ENCODE measurements at places on chromosomes 3 and 15. TPM values are rescaled to one million over a fixed set of nuclear protein-coding genes. Genes with fewer than 3 reads are reported as not detected.

PLD1 gene
- total RNA-seq: 0.94 TPM

APBA2 gene
- 19.2 TPM for total RNA-seq

ENTPD3 gene
- not detected for total RNA-seq

LOXL1 gene
- 3.5 TPM for total RNA-seq

ZNF501 gene
- 1.5 TPM for total RNA-seq

DNA sequence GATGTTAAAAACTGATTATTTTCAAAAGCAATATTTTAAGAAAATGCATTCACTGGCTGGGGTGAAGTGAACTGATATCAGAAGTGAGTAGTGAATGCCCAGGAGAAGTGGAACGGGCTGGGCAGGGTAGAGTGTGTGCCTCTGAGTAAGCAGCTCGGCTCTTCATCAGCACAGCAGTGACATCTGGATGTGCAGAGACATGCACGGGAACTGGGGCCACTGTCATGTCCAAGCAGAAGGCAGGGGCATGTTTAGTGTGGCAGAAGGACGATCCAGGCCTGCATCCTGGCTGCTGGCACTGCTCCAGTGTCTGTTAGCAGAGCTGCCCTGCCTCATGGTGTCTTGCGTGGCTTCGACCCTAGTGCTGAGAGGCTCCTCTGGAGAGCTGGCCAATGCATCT is 305.6 kb upstream of the LRRFIP2 start:
- no peak overlapping the region for H3K4me3 ChIP-seq
- H3K4me1 ChIP-seq: no peaks in the 10 kb centered on the region
- no peak overlapping the region for H3K27ac ChIP-seq
- H3K27me3 ChIP-seq: peaks cover 22% of the 10 kb centered on the region
- no peaks in the 10 kb centered on the region for H3K36me3 ChIP-seq
- DNase-seq: no peak

DNA sequence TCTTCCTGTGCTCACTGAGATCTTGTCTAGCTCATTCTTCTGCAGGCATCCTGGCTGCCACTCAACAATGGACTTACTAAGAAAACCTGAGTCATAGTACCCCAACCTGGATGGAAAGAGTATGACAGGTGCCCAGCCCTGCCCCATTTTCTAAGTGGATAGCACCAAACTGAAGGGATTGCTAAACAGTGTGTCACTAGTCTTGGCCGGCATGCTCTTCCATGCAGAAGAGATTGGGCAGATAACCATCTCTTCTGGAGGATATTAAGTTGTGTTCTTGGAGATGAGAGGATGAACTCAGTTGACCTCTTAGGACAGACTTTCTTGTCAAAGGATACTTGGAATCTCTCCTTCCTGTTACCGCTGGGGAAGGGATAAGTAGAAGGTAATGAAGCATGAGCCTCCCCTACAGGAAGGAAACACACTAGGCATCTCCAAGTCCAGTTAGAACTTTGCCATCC is 797.5 kb downstream of the AGBL1 start:
- DNase-seq: no peak
- H3K27me3 ChIP-seq: no peaks in the 10 kb centered on the region
- no peak overlapping the region for H3K4me3 ChIP-seq
- H3K4me1 ChIP-seq: no peaks in the 10 kb centered on the region
- no peaks in the 10 kb centered on the region for H3K36me3 ChIP-seq

DNA sequence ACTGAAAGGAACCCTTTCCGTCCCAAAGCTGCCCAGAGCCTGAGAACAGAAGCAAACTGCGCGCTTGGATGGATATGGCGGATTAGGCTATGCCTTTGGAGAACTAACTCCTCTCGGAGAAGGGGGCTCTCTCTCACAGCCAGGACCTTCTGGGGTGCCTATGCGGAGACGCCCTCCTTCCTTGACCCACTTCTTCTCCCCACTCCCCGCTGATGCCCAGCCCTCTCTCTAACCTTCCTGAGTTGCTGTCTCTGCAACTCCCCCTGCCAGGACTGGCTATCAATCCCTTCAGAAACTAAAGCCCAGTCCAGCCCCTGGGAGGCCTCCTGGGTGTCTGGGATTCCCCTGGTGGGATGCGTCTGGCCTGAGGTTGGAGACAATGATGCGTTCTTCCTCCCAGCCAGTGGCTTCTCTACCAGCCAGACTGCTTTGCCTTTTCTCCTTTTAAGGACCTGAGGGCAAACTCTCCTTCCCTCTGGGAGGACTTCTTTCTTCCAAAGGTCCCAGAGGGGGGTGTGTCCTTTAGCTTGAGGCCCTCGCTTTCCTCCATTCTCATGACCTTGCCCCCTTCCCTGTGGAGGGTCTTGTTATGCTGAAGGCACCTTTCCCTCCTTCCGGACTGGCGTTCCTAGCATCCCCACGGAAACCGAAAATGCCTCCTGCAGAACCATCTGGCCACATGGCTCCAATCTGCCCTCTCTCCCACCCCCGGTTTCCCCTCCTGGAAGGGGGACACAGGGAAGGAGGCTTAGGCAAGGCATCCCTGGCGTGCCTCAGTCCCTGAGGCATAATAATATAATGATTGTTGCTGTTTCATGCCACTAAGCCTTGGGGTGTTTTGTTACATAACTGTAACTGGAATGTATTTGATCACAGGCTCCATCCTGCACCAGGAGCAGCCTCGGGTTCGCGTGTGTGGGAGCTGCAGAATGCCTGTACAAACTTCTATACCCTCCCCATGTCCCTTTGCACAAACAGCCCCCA is 63.4 kb upstream of the C15orf39 start:
- peaks cover 13% of the 10 kb centered on the region for H3K27me3 ChIP-seq
- DNase-seq: no peak
- H3K4me1 ChIP-seq: no peaks in the 10 kb centered on the region
- H3K4me3 ChIP-seq: no peak overlapping the region
- H3K27ac ChIP-seq: no peak overlapping the region
- peaks cover 10% of the 10 kb centered on the region for H3K36me3 ChIP-seq

DNA sequence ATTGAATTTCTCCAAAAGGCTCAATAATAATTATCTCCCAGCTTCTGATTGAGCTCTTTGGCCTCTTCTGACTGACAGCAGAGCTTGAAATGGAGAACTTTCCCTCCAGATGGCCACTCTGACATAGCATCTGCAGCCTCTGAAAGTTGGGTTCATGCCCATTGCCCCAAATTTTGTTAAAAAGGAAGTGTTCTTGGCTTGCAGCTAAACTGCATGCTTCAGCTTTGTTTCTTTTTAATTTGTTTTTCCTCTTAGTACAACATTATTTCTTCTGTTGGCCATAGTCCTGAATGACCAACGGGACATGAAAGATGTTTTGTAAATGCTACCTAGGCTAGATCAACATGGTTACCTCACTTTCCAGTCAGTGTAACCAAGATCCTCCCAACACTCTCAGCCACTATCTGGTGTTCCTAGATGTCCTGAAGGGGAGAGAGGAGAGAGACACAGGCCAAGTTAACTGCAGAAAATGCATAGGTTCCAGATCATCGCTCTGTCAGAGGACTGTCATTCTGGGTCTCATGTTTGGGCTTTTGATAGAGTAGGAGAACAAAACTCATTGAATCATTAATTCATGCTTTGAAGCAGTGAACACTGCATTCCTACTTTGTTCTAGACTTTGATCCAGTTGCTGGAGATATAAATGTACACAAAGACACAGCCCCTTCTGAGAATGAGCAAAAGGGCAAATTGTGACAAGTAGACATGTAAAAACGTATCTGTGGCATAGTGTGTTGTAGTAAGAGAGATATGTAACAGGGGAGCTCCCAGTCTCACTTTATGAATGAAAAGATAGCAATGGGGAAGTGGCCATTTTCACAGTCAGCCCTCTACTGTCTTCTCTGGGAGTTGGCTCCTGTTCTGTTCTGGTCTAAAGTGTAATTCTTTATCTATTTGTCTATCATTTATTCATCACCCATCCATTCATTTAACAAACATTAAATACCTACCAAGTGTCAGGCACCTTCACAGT is 156.2 kb downstream of the ZNF621 start:
- H3K4me3 ChIP-seq: no peak overlapping the region
- DNase-seq: no peak
- no peak overlapping the region for H3K27ac ChIP-seq

DNA sequence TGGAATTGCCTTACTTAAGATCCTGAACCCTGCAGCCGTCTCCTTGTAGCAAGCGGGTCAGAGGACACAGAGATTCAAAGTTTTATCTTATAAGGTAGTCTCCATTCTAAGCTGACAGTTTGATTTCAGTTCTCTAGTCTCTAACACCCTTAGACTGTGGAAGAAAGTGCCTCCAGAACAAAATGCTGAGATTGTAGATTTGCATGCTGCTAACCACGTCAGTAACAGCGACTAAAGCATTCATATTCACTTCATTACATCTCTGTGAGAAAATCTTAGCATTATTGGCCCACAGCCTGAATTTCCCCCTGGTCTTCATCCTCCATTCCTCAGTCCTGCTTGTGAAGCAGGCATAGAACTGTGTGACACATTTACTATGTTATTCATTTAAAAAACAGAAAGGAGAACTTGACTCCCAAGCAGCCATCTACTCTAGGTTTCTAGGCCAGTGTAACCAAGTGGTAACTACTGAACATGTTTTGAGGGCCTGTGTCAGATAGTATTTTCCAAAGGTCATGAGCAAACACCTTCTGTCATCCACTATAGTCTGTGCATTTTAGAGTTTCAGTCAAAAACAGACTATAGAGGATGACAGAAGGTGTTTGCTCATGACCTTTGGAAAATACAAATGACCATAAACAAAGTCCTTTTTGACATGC is 27.4 kb downstream of the ARIH2 start:
- no peak for DNase-seq
- H3K4me3 ChIP-seq: no peak overlapping the region
- H3K27ac ChIP-seq: no peak overlapping the region
- H3K27me3 ChIP-seq: no peaks in the 10 kb centered on the region
- peaks cover 12% of the 10 kb centered on the region for H3K36me3 ChIP-seq

- DNase-seq: no peak
- H3K4me3 ChIP-seq: no peak overlapping the region
- peaks cover 20% of the 10 kb centered on the region for H3K4me1 ChIP-seq
- H3K36me3 ChIP-seq: peaks cover 2% of the 10 kb centered on the region
These were observed 71.8 kb upstream of the GATM start for GRCh38 chr15:45449916-45450867.

- no peak for DNase-seq
- H3K27me3 ChIP-seq: no peaks in the 10 kb centered on the region
- no peaks in the 10 kb centered on the region for H3K36me3 ChIP-seq
- H3K27ac ChIP-seq: no peak overlapping the region
- H3K4me1 ChIP-seq: peaks cover 10% of the 10 kb centered on the region
- H3K4me3 ChIP-seq: no peak overlapping the region
These were observed 56.1 kb downstream of the SLCO3A1 start for GRCh38 chr15:91909574-91909973.

GRCh38 chr15:60362321-60363086 is 35.3 kb downstream of the ANXA2 start:
- peak overlapping the region; percentile 80 for H3K27ac ChIP-seq
- peak; percentile 47 for DNase-seq
- no peak overlapping the region for H3K4me3 ChIP-seq
- peaks cover 39% of the 10 kb centered on the region for H3K4me1 ChIP-seq
- peaks cover 64% of the 10 kb centered on the region for H3K36me3 ChIP-seq
- no peaks in the 10 kb centered on the region for H3K27me3 ChIP-seq

- no peak for DNase-seq
- no peaks in the 10 kb centered on the region for H3K36me3 ChIP-seq
- no peak overlapping the region for H3K27ac ChIP-seq
- H3K4me3 ChIP-seq: no peak overlapping the region
These were observed 125.3 kb downstream of the SUCNR1 start for GRCh38 chr3:151998744-151999143.

DNA sequence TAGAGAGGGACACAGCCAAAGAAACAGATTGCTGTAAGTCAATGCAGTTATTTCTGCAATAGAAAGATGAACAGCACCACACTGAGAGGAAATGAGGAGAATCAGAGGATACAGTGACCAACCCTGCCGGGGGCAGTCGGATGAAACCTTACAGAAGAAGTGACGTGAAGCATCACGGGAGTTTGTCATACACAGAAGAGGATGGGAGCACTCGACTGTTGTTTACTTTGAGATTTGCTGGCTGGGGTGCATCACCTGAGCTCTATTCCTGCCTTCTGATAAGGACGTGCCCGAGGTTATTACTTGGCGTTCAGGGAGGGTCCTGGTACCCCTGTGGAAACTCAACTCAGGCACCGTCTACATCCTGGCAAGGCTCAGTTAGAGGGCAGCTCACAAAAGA is 45.4 kb downstream of the MAGEF1 start:
- H3K4me3 ChIP-seq: no peak overlapping the region
- H3K27ac ChIP-seq: no peak overlapping the region
- no peak for DNase-seq
- H3K36me3 ChIP-seq: no peaks in the 10 kb centered on the region
- H3K4me1 ChIP-seq: no peaks in the 10 kb centered on the region
- no peaks in the 10 kb centered on the region for H3K27me3 ChIP-seq

DNA sequence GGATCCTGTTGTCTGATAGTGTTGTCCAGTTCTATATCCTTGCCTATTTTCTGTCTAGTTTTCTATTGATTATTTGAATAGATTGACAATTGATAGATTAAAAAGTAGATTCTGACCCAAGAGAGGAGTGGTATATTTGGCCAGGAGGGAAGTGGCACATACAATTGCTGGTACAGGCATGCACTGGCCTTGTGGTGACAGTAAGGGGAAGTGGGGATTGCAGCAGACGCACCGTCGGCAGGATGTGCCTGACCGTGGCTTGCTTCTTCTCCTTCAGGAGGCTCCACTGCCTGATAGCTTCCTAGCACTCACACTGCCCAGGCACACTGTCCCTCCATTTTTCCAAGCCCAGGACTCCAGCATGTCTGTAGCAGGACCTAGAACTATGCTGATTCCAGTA is 10.5 kb downstream of the GABRG3 start:
- H3K4me1 ChIP-seq: no peaks in the 10 kb centered on the region
- no peak overlapping the region for H3K27ac ChIP-seq
- H3K27me3 ChIP-seq: no peaks in the 10 kb centered on the region
- no peak overlapping the region for H3K4me3 ChIP-seq
- H3K36me3 ChIP-seq: no peaks in the 10 kb centered on the region

- no peak overlapping the region for H3K4me3 ChIP-seq
- DNase-seq: no peak
- no peaks in the 10 kb centered on the region for H3K36me3 ChIP-seq
- H3K4me1 ChIP-seq: no peaks in the 10 kb centered on the region
These were observed 147.7 kb downstream of the UACA start for GRCh38 chr15:70615435-70616310.

GRCh38 chr3:71564361-71564760 is 19.2 kb downstream of the FOXP1 start:
- H3K4me3 ChIP-seq: no peak overlapping the region
- H3K27ac ChIP-seq: no peak overlapping the region
- peaks cover 13% of the 10 kb centered on the region for H3K4me1 ChIP-seq
- DNase-seq: no peak

DNA sequence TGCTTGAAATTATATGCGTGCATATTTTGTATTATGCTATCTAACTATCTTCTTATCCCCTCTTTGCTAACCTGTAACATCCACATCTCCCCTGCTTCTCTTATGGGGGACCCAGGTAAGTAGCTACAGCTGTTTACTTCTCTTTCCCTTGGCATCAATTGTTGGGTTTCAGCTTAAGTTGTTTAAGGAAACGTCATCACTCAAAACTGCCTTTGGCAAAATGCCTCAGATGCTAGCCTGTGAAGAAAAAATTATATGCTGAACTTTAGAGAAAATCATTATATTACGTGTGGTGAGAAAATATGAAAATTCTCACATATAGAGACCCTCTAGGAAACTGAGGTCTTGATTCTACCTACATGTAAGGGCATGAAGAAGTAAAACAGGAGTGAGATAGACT is 447.0 kb upstream of the NECTIN3 start:
- H3K27me3 ChIP-seq: no peaks in the 10 kb centered on the region
- H3K36me3 ChIP-seq: no peaks in the 10 kb centered on the region
- H3K27ac ChIP-seq: no peak overlapping the region
- H3K4me3 ChIP-seq: no peak overlapping the region
- H3K4me1 ChIP-seq: peaks cover 3% of the 10 kb centered on the region
- no peak for DNase-seq

Measured in activated CD4-positive, alpha-beta T cell treated with anti-CD3 and anti-CD28 coated beads, Interleukin-2, amount 10 ng/mL, durations not matched to agents 7 days and 5 days (primary cell).